Glomerular endothelial cell (primary cell): ENCODE measurements at places on chromosomes 1 and 21. TPM values are rescaled to one million over a fixed set of nuclear protein-coding genes. Genes with fewer than 3 reads are reported as not detected.

DNA sequence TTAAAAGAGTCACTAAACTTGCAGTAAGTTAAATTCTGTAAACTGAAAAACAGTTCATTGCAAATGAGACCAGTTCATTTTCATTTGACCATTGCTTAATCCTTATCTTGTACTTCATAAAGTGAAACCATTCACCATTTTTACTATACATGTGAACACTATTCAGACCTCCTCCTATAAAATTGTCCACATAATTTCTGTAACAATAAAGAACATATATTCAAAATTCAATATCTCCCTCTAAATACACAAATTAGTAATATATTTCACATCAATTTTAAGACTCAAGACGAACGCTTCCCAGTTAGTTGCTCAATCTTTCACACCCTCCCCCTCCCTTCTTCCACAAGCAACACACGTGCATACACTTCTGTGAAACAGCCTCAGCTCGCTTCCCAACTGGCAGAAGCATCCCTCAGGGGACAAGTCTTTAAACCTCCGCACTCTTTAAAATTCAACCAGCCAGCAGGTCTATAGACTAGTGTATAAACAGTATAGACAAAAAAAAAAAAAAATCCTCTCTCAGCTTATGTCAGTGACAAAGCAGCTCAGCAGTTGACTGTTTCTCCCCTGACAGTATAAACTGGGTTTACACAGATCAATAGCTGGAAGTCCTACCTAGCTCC lies 99.6 kb downstream of the DENND1B start:
- no peak for DNase-seq

- DNase-seq, result no peak
These were observed 491.2 kb upstream of the USP24 start for GRCh38 chr1:55706397-55706796.

FAM151A gene
- not detected in 2 replicates for total RNA-seq

- no peak for DNase-seq
These were observed 121.5 kb downstream of the CAMTA1 start for GRCh38 chr1:6906783-6907182.

DNA sequence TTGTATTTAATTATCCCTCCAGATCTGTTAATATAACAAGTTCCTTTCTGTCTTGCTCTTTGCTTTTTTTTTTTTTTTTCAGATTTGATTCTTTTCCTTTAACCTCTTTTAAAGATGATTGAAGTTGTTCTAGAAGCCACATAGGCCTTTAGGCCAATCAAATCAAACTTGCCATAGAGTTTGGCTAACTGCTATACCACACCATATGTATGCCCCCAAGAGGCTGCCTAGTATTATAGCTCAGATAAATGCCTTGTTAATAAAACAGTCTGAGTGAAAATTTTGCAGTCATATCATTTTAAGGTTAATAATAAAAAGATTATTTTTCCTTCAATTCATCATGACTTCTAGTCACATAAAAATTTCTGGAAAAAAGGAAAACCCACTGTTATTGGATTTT lies 696.0 kb upstream of the CHRM3 start:
- DNase-seq, result no peak

NCF2 gene
- 6.2 and 7.7 TPM in 2 replicates for total RNA-seq

DNA sequence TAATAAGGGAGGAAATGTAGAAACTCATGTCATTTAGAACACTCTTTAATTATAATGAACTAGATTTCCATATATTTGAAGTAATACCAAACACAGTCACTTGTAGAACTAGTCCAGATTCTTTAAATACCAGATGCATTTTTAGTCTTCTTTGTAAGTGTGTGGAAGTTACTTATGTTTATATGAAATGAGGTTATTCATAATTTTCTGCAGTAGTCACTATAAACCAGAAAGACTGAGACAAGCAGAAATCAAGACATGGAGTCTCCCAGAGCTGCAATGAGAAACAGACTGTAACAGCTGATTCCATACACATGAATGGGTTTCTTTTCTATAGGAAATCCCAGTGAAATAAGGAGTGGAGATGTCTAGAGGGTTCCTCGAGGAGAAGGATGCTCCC lies 216.6 kb upstream of the ZP4 start:
- no peak for DNase-seq

DNA sequence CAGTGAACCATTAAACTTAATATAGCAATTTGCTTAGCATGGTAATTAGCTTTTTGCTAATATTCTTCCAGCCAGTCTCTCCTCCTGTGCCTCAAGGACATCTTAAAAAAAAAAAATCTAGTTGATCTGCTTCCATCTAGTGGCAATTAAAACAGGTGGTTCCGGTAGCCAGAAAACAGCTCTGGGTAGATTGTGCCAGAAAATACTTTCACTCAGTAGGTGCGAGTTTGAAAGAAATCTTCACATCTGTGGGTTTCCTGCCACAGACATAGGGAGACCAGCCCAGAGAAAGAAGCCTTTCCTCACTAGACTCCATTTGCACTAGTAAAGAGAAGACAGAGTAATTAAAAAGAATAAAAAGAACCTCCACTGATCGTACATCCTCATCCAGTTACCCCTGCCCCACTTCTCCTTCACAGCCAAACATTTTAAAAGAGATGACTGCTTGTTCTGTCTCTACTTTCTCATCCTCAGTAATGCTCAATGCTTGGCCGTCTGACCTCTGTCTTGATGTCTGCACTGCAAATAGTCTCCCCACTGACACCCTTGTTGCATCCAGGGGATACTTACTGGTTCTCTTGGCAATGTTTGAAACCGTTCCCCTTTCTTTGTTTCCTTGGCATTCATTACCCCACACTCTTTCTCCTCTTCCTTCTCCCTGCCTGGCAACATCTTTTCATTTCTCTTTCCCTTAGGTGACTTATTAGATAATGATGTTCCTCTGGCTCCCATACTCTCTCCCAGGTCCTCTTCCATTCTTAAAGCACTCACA lies 16.9 kb downstream of the SELL start:
- DNase-seq, result no peak

DNA sequence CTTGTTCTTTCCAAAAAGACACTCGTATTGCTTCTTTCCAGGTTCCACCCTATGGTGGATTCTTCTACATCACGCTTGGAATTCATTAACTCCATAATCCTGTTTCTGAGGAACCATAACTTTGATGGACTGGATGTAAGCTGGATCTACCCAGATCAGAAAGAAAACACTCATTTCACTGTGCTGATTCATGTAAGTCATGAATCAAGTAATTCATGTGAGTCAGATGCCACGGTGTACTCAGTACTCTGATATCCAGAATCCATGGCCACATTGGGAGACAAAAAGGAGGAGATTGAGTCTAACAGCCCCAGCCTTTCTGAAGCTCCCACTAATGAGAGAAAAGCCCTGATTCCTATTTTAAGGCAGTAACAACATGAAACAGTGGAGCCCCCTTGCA lies 7.4 kb downstream of the CHI3L2 start:
- no peak for DNase-seq

MCOLN3 gene
- not detected in 2 replicates for total RNA-seq

- DNase-seq, result no peak
These were observed 302.4 kb upstream of the TMPRSS15 start for GRCh38 chr21:18705971-18706370.

DNA sequence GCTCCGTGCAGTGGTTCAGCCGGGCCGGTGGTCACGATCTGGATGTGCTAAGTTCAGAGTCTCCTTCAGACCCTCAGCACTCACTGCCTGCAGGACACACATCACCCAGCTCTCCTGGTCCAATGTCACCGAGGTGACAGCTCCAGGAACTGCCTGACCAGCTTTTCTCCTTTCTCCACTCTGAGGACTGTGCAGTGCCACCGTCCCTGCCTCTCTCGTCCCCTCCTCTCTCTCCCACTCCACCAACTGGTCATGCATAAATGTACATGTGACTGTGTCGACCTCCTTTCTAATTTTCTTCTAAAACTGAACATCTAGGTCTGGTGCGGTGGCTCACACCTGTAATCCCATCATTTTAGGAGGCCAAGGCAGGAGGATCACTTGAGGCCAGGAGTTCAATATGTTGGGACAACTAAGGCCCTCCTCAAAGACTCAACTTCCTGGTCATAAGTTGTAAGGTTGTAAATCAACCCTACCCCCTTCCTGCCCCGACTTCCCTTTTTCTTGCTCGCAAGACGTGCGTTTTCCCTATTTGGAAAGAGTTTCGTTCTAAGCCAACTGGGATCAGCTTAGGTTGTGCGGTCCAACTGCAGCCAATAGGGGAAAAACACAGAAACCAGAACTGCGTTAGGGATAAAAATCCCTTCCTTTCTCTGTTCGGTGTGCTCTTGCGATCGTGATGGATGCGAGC lies 53.1 kb downstream of the MEGF6 start:
- DNase-seq, result no peak

- DNase-seq, result peak; percentile 96
These were observed 38.8 kb upstream of the SRSF10 start for GRCh38 chr1:24018611-24019580.

- no peak for DNase-seq
These were observed 10.8 kb downstream of the GPR3 start for GRCh38 chr1:27403065-27403726.

DNA sequence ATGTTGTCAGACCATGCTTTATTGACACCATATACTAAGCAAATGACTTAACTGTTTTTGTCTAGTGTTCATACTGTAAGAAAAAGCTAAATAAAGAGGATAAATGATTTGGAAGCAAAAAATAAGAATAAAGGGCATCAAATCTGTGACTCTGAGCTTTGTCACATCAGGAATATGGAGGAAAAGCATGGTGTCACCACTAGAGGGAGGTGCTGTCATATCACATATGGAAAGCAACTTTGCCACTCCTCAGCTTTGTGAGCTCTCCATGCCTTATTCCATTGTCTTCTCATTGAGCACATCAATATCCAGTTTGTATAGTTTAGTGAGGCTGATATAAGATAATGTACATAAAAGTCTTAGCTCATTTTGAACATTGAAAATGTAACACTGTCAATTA lies 20.8 kb upstream of the GBP1 start:
- no peak for DNase-seq
